ENCODE measurements at places on chromosomes 3 and 15. TPM values are rescaled to one million over a fixed set of nuclear protein-coding genes. Genes with fewer than 3 reads are reported as not detected.

DNA sequence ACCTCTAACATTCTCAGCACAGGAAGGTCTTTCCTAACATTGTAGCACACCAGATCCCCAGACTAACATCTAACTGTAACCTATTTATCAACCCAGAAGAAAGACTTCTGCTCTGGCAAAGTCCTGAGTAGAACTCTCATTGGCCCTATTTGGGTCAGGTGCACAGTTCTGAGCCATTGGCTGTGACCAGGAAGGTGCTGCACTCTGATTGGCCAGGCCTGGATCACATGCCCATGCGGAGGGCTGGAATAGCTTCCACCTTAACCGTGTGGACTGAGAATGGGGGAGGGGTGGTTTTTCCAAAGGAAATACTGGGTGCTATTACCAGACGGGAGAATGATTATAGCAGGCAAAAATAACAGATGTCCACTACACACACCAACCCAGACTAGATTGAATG, 11.5 kb downstream of the FEZF2 start:
- no peak for DNase-seq
- no peaks in the 10 kb centered on the region for H3K4me1 ChIP-seq

DNA sequence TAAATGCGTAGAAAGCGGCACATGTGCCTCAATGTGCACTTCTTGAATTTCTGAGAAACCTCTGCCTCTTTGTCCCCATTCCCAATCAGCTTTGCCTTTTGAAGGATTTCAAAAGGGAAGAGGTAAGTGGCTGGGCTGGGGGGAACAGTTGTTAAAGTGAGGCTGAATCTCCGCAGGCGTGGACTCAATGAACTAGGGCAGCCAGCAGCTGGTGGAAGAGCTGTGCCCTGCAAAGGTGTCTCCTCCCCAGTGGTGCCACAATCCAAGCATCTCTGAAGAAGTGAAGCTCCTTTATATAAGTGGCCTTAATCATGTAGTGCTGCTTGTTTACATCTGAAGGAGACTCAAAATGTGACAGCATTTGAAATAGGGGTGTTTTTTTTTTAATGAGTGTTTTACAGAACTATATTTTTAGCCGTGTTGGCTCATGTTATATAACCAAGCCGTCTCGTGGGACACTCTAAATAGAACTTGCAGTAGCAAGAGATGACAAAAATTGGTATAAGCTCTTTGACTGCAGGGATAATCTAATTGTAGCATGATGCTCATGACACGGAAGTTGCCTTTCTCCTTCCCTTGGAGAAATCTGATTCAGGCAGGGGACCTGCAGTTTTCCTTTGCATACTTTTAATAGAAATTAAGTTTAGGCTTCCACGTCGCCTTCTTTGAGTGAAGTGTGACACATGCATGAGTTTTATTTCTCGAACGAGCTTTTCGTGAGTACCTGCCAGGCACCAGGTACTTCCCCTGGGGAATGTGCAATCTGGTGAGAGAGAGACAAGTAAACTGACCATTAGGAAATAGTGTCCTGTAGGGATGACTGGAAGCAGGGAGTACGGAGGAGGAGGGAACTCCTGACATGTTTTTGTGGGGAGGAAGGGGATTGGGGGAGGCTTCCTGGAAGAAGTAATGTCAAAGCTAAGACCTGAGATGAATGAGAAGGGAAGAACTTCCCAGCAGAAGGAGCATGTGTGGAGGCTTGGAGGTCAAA, 179.7 kb upstream of the BHLHE40 start:
- H3K27ac ChIP-seq = no peak overlapping the region
- no peaks in the 10 kb centered on the region for H3K27me3 ChIP-seq
- no peaks in the 10 kb centered on the region for H3K36me3 ChIP-seq
- no peak for DNase-seq

GRCh38 chr15:64695561-64695992, 79.8 kb downstream of the RBPMS2 start:
- no peak for DNase-seq
- no peaks in the 10 kb centered on the region for H3K36me3 ChIP-seq
- no peaks in the 10 kb centered on the region for H3K27me3 ChIP-seq
- peak overlapping the region; percentile 36 for H3K27ac ChIP-seq
- H3K4me1 ChIP-seq = peaks cover 100% of the 10 kb centered on the region

PIF1 gene
- 2.7 TPM for total RNA-seq

DNA sequence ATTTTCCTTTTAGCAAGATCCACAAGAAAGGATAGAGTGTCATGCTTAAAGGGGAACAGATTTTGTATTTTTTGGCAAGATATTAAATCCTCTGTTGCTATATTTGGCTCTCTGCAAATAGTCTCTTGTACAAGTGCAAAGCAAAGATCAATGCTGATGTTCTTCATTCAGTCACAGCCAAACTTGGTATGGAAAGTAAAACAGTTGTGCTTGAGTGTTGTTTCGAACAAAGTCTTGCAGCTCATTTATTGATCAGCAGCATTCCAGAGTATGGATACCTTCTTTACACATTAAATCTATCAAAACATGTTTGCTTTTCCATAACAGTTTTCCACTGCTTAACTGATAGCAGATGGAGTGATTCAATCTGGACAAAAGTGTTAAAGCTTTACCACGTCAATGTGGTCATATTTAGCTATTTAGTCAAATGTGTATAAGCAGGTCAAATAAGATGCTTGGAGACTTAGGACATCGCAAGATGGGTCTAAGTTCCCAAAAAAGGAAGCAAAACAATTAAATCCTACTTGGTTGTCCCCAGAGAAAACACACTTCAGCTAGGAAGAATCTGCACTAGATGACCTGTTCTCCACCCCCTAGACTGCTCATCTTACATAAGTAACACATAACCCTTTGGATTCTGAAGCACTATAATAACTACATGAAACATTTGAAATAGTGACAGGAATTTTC, 52.4 kb downstream of the VGLL3 start:
- no peak for DNase-seq
- H3K36me3 ChIP-seq = no peaks in the 10 kb centered on the region
- no peaks in the 10 kb centered on the region for H3K27me3 ChIP-seq
- H3K4me3 ChIP-seq = no peak overlapping the region

ACTR8 gene
- 31.7 TPM for total RNA-seq

MYRIP gene
- 1.9 TPM for total RNA-seq

- DNase-seq = no peak
- peaks cover 7% of the 10 kb centered on the region for H3K4me1 ChIP-seq
- no peaks in the 10 kb centered on the region for H3K27me3 ChIP-seq
- H3K4me3 ChIP-seq = no peak overlapping the region
Measured at GRCh38 chr15:34362047-34362773, 4.8 kb downstream of the LPCAT4 start.

GRCh38 chr15:29045717-29046116, 159.9 kb downstream of the APBA2 start:
- no peak overlapping the region for H3K4me3 ChIP-seq
- no peak overlapping the region for H3K27ac ChIP-seq
- DNase-seq = no peak
- no peaks in the 10 kb centered on the region for H3K4me1 ChIP-seq

DNA sequence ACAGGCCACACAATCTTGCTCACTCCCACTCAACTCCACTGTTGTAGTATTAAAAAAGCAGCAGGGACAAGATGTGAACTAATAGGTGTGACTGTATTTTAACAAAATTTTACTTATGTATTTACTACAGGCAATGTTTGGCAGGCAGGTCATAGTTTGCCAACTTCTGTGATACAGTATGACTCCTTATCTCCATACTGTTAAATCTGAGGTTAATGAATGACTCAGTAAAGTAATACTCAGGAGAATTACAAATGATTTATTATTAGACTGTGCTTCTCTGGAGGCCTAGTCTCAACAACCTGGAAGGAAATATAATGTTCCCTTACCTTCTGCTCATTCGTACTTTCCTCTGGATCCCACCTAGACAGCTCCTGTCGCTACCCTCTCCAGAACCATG, 258.6 kb upstream of the KCNMB2 start:
- no peaks in the 10 kb centered on the region for H3K4me1 ChIP-seq
- H3K27ac ChIP-seq = no peak overlapping the region
- no peak overlapping the region for H3K4me3 ChIP-seq
- H3K36me3 ChIP-seq = no peaks in the 10 kb centered on the region
- DNase-seq = peak; percentile 21

- H3K4me1 ChIP-seq = no peaks in the 10 kb centered on the region
- no peak overlapping the region for H3K4me3 ChIP-seq
- H3K27me3 ChIP-seq = no peaks in the 10 kb centered on the region
- H3K36me3 ChIP-seq = no peaks in the 10 kb centered on the region
Measured at GRCh38 chr3:190059242-190059590, 61.5 kb downstream of the P3H2 start.

GRCh38 chr15:88623061-88623460, 1.9 kb downstream of the AEN start:
- no peaks in the 10 kb centered on the region for H3K36me3 ChIP-seq
- no peak overlapping the region for H3K4me3 ChIP-seq
- peaks cover 19% of the 10 kb centered on the region for H3K4me1 ChIP-seq
- no peak for DNase-seq

DNA sequence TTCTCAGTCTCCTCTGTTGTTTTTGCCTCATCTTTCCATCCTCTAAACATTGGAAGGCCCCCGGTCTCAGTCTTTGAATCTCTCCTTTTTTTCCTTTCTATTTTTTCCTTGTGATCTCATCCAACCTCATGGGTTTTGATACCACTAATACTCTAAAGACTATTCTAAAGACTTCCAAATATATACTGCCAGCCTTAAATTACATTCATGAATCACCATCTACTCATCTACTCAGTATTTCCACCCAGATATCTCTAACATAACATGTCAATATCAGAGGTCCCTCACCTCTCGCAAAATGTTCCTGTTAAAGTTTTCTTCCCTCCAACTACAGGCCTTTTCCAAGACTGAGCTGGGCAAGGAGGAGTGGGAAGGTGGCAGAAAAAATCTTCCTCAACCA, 282.5 kb upstream of the TTC14 start:
- no peaks in the 10 kb centered on the region for H3K36me3 ChIP-seq
- no peaks in the 10 kb centered on the region for H3K27me3 ChIP-seq
- no peak overlapping the region for H3K27ac ChIP-seq
- no peak for DNase-seq
- H3K4me1 ChIP-seq = no peaks in the 10 kb centered on the region

GRCh38 chr3:184658223-184658928, 53.5 kb downstream of the MAGEF1 start:
- no peaks in the 10 kb centered on the region for H3K27me3 ChIP-seq
- no peak for DNase-seq
- no peaks in the 10 kb centered on the region for H3K36me3 ChIP-seq
- H3K27ac ChIP-seq = no peak overlapping the region
- H3K4me1 ChIP-seq = no peaks in the 10 kb centered on the region

DNA sequence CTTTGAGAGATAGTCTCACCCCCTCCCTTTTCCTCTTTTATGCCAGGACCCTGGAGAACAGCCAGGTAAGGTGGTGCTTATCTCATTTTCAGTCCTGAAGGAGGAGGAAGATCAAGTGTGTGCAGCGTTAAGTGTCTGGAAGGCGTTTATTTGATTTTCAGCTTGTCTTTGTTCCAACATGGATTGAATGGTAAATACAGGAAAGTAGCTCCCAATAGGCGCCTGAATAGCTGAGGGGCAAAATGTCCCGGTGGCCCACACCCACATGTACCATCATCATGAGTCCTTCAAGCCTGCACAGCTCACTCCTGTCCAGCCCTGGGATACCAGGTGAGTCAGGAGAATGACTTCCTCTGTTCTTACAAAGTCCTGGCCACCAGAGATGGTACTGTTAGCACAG, 73.5 kb downstream of the CEMIP start:
- no peak for DNase-seq
- H3K27ac ChIP-seq = no peak overlapping the region
- no peaks in the 10 kb centered on the region for H3K27me3 ChIP-seq
- peaks cover 17% of the 10 kb centered on the region for H3K4me1 ChIP-seq
- H3K36me3 ChIP-seq = no peaks in the 10 kb centered on the region

GRCh38 chr15:74605795-74606150, 9.9 kb upstream of the CLK3 start:
- H3K36me3 ChIP-seq = no peaks in the 10 kb centered on the region
- no peak overlapping the region for H3K27ac ChIP-seq
- no peak for DNase-seq
- H3K4me1 ChIP-seq = no peaks in the 10 kb centered on the region

DNA sequence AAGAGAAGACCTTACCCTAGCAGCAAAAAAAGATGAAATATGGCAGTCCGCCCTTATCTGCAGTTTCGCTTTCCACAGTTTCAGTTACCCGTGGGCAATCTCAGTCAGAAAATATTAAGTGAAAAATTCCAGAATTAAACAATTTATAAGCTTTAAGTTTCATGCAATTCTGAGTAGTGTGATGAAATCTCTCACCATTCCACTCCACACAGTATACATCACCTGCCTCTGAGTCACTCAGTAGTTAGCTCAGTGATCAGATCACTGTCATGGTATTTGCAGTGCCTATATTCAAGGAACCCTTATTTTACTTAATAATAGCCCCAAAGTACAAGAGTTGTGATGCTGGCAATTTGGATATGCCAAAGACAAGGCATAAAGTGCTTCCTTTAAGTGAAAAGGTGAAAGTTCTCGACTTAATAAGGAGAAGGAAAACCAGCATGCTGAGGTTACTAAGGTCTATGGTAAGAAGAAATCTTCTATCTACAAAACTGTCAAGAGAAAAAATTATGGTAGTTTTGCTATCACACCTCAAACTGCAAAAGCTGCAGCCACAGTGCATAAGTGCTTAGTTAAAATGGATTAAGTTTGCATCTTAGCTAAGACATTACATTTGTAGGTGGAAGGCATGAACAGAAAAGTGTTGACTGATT, 48.1 kb downstream of the HSPBAP1 start:
- DNase-seq = no peak
- peaks cover 20% of the 10 kb centered on the region for H3K36me3 ChIP-seq
- no peak overlapping the region for H3K27ac ChIP-seq
- no peaks in the 10 kb centered on the region for H3K27me3 ChIP-seq

CLDN1 gene
- 37.4 TPM for total RNA-seq

PLSCR2 gene
- 1.2 TPM for total RNA-seq

All from left lung (tissue), 14 donors.